Mammary epithelial cell (primary cell): ENCODE measurements at places on chromosomes 13 and 19.

- DNase-seq, result no peak
Observed at GRCh38 chr13:49395451-49395865, 48.4 kb downstream of the CAB39L start.

DNA sequence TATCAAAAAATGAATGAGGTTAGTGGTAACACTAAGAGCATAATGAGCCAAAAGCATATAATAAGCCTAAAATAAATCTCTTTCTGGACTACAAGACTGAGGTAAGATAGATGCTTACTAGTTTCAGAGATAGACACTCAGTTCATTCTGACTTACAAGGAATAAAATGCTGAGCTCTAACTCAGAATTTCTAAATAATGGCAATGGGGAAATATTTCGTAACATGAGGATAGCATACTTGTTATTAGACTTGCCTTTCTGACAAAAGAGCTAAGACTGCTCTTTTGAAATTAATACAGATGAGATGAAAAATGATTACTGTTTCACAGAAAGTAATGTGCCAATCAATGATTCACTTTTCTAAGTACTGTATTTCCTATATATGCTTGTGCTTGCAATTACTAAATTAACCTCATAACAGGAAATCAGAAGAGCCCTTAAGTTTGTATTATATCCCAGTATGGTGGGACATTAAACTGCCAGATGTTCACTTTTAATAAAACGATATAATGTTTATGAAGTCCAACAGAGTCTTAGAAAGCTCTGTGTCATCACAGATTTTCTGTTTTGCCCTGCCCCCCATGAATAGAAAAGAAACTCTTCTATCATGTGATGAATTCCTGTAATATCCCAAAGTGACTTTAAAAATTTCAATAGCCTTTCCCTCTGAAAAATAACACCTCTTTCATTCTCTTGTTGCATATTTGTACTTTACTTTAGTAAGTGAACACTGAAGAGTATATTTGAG, 2771.0 kb upstream of the PCDH20 start:
- no peak for DNase-seq

DNA sequence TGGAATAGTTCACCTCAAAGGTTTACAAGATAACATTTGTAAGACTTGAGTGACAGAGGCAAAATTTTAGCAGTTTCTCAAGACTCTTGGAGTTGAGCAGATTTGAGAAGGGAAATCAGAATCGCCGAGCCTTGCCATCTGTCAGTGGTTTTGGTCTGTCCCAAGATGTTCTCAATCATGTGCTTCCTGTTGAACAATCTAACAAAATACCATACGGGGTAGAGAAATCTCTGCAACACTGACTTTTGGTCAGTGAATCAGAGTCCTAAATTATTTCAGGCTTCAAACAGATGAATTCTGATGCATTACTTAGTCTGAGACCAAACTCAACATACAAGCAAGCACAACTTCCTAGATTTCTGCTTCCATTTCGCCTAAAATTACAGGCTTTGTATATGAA, 3.8 kb downstream of the KCTD12 start:
- DNase-seq, result no peak

GRCh38 chr19:43811837-43812236, 9.6 kb upstream of the LYPD5 start:
- no peak for DNase-seq

- no peak for DNase-seq
Observed at GRCh38 chr13:102227741-102228140, 174.1 kb downstream of the FGF14 start.

DNA sequence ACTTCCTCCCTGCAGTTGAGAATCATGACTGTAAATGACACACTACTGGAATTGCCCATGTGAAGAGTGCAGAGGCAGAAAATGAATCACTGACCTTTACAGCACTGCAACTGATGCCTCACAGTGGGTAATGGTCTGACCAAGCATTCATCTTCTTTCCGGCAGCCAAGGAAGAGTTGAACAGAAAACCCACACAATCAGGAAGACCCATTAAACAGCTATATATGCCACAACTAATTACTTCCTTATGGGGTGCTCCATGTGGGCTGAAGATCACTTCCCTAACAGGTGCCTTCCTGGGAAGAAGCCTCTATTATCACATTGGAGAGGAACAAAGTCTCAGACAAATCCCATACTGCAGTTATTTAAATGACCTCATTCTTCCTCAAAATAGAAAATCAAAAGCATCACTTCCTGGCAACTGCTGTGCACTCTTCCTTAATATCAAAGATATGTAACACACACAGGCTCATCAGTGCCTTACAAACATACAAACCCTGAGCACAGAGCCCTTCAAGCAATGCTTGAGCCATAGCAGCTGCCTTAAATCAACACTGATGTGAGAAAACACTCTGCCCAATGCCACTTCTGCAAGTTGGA, 45.8 kb downstream of the RUBCNL start:
- DNase-seq, result peak; percentile 79

GRCh38 chr19:11944656-11945055, 19.7 kb downstream of the ZNF700 start:
- no peak for DNase-seq

- DNase-seq, result peak; percentile 60
Observed at GRCh38 chr19:18401580-18402112, 4.2 kb upstream of the LRRC25 start.

DNA sequence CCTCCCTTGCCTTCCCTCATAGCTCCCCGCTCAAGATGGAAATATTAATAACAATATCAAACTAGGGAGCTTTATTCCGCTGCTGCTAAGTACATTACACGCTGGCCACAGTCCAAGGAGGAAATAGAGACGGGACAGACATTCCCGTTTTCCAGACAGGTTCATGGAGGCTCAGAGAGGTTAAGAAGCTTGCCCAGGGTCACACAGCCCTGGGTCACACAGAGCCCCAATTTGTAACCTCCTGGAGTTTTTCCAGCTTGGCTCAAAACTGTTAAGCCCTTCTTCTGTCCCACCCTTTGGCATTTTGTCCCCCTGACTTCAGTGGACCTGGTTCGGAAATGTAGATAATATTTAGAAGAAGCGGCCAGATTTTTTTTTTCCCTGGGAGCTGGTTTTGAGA, 2.0 kb downstream of the BICRA start:
- no peak for DNase-seq

DNA sequence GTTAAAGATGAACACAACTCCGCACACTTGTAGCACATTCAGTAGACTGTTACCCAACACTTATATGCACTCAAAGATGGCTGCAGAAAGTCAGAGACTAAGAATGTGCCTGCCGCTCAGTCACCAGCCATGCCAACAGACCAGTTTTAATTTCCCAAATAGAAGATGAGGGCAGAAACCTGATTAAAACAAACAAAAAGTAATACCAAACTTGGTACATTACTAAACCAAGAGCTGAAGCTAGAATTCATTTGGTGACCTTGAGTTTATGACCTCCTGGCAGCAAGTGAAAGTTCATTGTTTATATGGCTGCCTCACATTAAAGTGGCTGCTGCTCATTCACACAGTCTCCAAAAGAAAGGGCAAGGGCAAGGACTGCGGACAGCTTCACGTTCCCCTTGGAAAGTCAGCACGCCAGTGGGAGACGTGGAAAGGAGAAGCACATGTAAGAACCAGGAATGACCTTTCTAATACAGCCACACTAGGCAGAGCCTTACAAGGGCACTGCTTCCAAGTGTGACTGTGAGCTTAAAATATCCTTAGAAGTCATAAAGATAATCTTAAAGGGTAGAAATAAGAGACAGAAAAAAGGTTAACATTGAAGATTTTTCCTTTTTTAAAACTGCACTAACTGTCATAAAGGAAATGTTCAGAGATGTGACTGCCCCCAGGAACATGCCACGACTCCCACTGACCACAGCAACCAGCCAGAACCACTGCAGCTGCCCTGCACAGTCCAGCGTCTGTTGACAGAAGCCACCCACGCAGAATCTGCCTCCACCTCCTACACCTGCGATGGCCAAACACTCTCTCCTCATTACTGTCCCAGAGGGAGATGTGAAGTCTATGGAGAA, 73.5 kb downstream of the STK24 start:
- no peak for DNase-seq

DNA sequence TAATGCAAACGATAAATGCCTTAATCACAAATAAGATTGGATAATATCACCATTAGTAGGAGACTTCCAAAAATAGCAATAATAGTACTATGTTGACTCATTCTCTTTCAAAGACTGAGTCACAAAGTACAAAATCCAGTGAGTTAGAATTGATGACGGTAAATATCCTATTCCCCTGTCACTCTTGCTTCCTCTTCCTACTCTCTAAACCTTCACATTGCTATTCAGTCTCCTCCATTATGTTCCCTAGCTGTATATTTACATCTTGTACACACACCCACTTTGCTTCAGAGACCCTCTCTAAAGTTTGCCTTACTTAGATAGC, 26.3 kb upstream of the INTS6 start:
- DNase-seq, result peak; percentile 60

DNA sequence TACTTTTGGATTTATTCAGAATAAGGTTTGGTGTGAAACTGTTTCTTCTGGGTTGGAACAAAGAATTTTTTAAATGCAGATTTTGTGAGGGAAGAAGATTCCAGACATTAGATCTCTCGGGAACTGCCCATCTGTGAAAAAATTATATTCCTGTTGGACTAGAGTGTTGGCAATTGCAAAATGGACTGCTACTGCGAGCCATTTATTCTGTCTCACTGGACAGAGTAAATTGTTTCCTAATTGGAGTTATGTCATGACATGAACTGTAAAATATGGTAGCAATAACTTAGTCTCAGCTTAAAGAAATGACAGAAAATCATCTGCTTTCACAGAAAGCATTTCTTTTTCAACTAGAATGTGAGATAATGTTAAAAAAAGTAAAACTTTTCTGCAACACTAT, 86.0 kb upstream of the MYCBP2 start:
- no peak for DNase-seq

DNA sequence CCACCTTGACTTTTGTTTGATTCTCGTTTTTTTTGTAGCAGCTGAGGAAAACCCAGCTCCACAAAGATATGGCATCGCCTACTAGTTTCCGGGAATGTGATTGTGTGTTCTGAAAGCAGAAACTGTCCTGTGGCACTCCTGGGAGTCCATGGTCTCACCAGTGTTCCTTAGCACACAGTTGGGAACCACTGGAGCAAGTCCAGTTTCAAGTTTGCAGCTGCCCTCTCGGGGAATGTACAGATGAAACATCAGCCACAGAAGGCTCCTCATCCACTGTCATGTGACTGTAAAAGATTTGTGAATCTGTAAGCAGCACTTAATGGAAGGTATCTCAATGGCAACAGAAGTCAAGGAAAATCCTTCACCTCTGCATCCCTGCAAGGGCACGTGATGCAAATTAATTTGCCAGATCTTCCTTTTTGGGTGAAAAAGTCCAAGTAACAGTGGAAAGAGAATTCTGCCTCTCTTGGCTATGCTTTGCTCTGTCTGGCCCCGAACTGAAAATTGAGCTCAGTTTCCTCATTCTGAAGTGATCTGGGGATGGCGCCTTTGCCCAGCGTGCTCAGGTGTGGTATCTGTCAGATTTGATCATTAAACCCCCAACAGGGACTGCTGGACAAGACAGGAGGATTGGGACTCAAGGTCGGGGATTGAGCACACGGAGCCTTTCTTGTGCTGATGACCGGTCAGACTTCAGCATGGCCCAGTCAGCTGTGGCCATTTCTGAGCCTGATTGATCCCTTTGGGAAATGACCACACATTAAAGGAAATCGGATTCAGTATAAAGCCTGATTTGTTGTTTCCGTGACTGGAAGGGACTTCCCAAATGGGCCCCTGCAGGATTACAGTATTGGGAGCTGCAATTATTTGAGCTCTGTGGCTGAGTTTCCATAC, 58.8 kb downstream of the ING1 start:
- DNase-seq, result no peak

DNA sequence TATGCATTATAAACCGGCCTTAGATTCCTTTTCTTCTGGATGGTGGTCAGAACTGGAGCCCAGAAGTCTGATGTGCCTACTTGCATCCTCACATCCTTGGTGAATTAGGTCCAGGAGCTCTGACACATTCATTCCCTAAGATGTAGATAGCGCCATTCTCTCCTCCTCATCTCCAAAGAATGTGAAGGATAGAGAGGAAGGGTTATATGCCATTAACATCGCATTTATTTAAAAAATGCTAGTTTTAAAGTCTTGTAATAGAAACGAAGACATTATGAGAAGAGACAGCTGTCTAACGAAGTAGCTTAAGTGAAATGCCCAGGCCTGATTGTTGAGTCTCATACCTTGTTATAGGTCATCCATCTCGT, 9.7 kb downstream of the MBNL2 start:
- no peak for DNase-seq

GRCh38 chr13:30370916-30371521, 51.3 kb upstream of the UBE2L5 start:
- no peak for DNase-seq

DNA sequence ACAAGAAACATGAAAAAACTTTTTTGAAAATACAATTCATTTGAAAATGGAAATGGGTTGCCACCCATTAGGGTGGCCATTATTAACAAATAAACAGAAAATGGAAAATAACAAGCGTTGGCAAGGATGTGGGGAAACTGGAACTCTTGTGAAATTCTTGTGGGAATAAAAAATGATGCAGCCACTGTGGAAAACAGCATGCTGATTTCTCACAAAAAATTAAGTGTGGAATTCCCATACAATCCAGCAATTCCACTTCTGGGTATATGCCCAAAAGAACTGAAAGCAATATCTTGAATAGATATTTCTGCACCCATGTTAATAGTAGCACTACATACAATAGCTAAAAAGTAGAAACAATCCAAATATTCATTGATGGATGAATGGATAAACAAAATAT, 165.2 kb downstream of the DCLK1 start:
- no peak for DNase-seq

GRCh38 chr19:1465191-1466016, 13.6 kb downstream of the C19orf25 start:
- peak; percentile 52 for DNase-seq

DNA sequence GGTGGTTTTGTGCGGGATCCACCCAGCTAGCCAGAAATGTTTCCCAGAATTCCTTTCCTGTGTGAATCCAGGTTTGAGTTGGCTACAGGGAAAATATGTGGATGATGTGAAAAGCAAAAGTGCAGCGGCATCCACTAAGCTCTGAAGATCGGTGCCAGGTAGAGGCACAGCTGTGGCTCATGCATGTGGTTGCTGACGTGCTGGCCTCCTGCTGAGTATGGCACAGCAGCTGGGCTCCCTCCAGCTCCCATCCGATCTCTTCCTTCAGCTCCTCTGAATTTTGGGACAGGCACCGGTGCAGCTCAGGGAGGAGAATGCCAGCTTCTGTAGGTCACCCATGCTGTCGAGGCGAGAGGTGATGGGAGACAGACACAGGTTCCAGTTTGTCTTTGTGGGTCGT, 84.0 kb upstream of the GSX1 start:
- DNase-seq, result no peak

- DNase-seq, result no peak
Observed at GRCh38 chr13:28001049-28001448, 12.6 kb upstream of the URAD start.
